Colonic mucosa (tissue), 4 donors: ENCODE measurements at places on chromosomes 1 and 21.

DNA sequence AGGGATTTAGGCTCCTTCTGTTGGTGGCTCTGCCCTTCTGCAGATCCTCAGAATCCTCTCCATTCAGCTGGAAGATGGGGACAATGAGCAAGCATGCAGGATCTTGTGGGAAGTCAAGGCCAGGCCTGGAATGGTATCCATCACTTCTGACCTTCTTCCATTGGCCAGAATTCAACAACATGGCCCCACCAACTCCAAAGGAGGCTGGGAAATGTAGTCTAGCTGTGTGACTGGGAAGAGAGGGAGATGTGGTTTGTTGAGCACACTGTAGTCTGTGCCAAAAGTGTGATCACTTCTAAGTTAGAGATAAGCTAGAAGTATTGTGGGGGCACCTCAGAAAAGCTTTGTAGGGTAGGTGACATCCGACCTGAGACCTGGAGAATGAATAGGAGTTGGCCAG lies 60.4 kb upstream of the WNT4 start:
- DNase-seq = no peak

DNA sequence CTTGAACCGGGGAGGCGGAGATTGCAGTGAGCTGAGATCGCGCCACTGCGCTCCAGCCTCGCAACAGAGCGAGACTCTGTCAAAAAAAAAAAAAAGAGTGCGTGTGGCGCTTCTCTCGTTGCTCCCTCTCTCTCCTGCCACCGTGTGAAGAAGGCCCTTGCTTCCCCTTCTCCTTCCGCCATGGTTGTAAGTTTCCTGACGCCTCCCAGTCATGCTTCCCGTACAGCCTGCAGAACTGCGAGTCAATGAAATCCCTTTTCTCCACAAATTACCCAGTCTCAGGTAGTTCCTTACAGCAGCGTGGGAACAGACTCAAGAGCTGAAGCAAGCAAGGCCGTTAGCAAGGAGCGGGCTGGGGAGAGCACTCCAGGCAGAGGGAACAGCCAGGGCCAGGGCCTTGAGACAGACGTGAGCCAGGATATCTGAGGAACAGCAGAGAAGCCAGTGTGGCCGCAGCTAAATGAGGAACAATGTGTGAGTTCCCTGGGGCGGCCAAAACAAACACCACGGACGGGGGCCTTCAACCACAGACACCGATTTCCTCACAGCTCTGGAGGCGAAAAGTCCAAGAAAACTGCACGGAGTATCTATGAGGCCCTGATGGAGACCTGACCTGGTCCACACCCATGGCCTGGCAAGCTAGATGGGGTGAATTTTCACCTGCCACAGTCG lies 54.2 kb upstream of the ETS2 start:
- DNase-seq = no peak

DNA sequence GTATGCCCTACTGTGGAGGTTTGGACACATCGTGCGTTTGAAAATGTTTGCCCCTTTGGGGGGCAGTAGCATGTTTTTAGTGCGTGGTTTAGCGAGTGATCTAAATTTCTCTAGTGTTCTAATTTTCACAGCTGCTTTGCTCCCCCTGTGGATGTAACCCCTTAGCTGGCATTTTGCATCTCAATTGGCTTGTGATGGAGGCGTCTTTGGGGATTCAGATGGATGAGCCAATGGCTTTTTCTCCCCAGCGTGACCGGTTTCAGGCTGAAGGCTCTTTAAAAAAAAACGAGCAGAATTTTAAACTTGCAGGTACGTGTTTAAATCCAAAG lies 836 bp downstream of the CDC7 start:
- no peak for DNase-seq

DNA sequence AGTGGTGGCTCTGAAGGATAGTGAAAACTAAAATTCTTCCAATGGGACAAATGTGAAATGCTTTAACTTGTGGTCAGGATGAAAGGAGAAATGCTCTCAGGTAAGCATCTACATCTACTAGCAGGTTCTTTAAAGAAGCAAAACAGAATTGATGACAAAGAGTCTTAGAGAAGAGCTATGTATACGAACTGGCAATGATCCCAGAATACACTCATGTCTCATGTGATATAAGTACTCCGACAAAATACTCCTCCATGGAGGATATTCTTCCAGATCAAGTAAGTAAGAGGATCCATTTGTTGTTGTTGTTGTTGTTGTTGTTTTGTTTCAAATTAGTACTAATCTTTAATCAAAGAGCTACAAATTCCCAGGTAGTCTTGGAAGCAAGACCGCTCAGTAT lies 174.0 kb upstream of the ATP1B1 start:
- DNase-seq = no peak

- no peak for DNase-seq
Measured at GRCh38 chr1:231019711-231020110, 20.3 kb downstream of the FAM89A start.

DNA sequence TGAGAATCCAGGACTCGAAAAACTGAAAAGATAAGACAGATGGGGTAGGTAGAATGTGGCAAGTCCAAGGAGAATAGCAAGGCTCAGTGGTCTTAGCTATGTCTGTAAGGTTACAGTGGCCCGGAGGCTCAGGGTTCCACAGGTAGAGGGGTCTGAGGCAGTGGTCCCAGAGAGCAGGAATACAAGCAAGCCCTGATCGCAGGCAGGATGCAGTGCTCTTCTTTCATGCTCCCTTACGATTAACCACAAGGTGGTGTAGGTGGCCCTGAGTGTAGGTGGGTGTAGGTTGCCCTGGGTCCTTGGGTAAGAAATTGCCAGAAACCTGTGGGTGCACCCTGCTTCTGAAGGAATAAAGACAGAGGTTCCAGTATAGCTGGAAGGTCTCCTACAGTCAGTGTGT lies 99.1 kb upstream of the RAB3GAP2 start:
- no peak for DNase-seq

- no peak for DNase-seq
Measured at GRCh38 chr1:160638926-160639325, 7.9 kb downstream of the SLAMF1 start.

GRCh38 chr1:244460197-244460596 lies 876 bp upstream of the CATSPERE start:
- DNase-seq = no peak

DNA sequence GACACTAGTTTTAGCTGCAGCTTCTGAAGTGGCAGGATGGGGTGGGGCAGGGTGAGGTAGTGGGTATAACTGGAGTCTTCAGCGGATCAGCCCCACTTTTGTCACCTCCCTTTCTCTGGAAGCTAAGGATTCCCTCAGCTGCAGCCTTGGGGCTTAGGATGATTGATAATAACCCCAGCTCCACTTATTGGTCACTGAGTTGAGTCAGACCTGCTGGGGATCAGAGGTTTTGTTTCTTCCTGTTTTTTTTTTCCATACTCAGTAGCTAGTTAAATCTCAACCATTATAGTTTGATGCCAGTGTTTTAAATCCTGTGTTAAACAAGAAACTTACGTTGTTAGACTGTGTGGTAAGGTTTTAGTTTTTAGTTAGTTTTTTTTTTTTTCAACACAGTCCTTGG lies 57.2 kb downstream of the LAMC1 start:
- no peak for DNase-seq

DNA sequence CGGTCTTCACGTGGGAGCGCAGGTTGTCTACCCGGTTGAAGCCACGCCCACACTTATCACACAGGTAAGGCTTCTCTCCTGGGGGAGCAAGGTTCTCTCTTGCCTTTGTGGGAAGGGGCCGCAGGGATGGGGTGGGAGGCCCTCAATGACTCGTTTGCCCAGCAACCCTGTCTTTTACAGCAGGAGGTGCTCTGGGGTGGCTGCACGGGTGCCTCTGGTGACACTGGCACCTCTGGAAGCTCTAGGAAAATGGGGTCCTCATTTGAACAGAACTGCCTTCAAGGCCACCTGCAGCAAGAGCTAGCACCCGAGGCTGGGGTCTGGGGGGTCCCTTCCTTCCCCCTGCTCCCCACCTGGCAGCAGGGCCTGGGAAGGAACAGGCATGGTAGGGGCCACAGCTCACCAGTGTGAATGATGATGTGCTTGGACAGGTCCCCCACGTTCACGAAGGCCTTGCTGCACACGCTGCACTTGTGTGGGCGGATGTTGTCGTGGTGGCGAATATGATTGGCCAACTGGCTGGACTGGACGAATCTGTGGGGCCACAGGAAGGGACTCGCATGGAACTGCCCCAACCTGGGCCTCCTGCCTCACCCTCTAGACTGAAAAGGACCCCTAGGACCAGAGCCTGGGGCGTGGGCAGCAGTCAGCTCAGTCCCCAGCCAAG lies 33.1 kb downstream of the ZBTB17 start:
- DNase-seq = no peak

- no peak for DNase-seq
Measured at GRCh38 chr1:197448121-197448779, 180.2 kb downstream of the CRB1 start.

GRCh38 chr1:23657659-23658275 lies 33.8 kb upstream of the RPL11 start:
- peak; percentile 53 for DNase-seq

DNA sequence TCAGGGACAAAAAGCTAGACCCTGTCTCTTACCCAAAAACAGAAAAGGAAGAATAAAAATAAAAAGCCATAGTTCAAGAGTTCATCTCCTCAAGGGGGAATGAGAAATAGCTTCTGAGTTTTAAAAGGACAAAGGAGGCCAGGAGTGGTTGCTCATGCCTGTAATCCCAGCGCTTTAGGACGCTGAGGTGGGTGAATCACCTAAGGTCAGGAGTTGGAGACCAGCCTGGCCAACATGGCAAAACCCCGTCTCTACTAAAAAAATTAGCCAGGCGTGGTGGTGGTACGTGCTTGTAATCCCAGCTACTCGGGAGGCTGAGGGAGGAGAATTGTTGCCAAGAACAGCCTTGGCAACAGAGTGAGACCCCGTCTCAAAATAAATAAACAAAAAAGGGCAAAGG lies 38.6 kb upstream of the CPLANE2 start:
- DNase-seq = no peak

DNA sequence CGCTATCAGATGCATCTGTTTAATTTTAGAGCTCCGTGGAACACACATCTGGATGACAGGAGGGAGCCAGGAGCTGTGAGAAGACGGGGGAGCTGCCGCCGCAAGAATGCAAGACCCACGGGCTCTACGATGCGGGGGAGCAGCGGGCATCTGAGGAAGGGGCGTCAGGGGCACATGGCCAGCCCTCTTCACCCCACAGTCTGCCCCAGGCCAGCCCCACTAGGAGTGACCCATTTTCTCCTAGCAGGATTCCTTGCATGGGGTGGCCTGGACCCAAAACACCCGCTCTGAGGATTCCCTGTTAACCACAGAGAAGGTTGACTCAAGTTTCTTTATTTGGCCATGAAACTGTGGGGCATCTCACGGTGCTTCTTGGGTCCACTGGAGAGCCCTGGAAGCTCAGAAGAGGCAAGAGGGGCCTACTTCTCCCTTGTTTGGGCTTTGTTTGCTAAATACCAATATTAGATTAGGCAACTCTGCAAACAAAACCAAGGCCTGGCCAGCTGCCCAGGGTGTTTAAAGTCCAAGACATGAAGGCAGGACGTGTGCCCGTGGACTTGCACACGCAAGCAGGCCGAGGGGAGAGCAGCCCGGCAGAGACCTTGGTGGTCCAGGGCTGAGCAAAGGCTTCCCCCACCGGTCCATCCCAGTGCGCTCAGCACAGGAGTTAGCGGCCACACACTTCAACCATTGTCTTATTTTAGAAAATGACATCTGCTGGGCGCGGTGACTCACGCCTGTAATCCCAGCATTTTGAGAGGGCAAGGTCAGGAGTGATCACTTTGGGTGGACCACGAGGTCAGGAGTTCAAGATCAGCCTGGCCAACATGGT lies 89.8 kb downstream of the DHRS3 start:
- DNase-seq = peak; percentile 96
